ENCODE measurements at places on chromosomes 3 and 15.

DNA sequence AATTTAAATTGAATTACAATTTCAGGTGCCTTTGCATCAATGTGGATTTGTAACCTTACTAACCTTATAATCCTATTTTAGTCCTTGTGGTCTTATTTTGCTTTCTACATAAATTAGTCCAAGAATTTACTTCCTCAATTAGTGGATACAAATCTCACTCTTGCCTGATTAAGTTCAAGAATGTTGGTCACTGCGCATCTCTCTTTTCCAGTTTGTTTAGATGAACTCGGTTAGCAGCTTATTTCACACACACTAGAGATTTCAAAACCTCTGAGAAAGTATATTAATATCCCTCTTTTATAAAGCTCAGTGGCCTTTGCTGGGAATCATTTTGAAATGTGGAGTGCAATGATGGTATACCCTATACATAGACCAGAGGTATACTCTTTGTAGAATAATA, 243.4 kb downstream of the DTWD1 start:
- no peak for DNase-seq

- no peak for DNase-seq
These were observed 23.5 kb upstream of the RAD18 start for GRCh38 chr3:8986741-8987140.

GRCh38 chr15:90336705-90337141, 15.4 kb upstream of the ZNF774 start:
- no peak for DNase-seq

DNA sequence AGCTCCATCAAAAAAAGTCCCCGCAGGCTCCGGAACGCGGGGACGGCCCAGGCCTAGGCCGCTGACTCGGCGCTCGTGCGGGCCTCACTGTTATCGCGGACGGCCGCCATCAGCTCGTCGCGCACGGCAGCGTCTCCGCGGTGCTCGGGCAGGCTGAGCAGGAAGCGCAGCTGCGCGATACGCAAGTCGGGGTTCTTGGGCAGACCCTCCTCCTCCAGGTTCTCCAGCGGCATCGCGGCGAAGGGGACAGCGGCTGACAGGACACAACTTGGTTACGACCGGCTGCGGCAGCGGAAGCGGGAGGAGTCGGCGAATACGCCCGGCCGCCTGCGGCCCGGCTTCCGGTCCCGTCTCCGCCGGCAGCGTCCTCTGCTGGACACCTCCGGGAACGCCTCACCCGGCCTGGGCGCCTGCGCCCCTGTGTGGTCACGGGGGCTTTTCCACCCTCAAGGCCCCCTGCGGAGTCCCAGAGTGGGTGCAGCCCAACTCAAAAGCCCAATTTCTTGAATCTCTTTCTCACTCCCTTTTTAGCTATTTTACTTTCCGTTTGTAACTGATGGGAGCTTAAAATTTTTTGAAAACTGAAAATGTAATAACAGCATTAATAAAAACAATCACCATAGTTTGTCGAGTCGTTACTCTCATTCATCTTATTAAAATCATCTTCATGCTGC, at the start of gene PSMD6:
Gene PSMD6, minus strand, starts transcription at position 308 of the 674 bp plus-strand sequence. Its CDS starts 75 bp downstream, at position 233.
- peak; percentile 57 for DNase-seq

DNA sequence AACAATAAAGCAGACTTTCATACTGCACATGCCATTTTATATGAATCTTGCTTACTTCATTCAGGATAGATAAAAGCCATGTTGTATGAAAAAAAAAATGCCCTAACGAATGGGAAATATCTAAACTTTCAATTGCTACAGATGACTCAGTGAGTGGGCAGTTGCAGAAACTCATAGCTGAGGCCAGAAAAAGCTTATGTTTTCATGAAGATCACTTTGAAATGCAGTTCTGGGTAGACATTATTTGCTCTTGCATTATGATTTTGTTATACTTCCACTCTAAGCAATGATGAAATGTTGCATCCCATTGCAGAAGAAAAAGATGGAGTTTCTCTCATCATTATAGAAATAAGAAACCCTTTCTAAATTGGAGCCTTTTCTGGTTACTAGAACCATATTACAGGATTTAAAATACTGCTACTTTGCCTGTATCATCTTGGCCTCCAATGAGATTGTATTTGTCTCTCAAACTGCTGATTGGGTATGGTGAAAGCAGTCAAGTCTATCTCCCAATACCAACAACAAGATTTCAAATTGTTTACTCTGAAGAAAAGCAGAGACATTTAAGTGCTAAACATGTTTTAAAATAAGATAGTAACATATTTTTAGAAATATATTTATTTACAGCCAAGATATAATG, 17.0 kb downstream of the PEAK1 start:
- DNase-seq = peak; percentile 64

- DNase-seq = no peak
These were observed 90.6 kb downstream of the RSL24D1 start for GRCh38 chr15:55106155-55106554.

DNA sequence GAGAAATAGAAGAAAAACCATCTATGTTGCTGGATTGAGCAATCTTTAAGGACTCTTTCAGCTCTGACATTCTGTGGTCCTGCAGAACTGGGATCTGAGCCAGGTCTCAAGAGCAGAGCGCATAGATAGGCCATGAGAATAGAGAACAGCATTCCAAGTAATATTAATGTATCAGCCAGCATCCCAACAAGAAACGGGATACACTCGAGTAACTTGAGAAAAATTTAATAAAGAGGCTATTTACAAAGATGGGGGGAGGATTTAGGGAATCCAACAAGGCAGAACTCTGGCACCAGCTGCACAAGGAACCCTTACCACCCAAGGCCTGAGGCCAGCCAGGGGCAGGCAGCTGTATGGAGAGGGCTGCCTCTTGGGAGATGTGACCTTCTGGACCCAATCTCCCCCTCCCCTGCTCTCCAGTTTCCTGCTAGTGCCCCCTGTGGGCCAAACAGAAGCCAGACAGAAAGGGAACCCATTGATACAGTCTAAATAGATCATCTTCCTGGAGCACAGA, 8.2 kb downstream of the TMOD2 start:
- DNase-seq = peak; percentile 81

GRCh38 chr3:32082721-32083120, 23.7 kb upstream of the GPD1L start:
- DNase-seq = no peak

- no peak for DNase-seq
These were observed 388.4 kb downstream of the RSL24D1 start for GRCh38 chr15:54808321-54808720.

- no peak for DNase-seq
These were observed 212.5 kb downstream of the UBE3A start for GRCh38 chr15:25226360-25226759.

- no peak for DNase-seq
These were observed 110.5 kb upstream of the STT3B start for GRCh38 chr3:31422237-31422636.

GRCh38 chr15:44207643-44208042, 12.6 kb upstream of the FRMD5 start:
- DNase-seq = peak; percentile 57

DNA sequence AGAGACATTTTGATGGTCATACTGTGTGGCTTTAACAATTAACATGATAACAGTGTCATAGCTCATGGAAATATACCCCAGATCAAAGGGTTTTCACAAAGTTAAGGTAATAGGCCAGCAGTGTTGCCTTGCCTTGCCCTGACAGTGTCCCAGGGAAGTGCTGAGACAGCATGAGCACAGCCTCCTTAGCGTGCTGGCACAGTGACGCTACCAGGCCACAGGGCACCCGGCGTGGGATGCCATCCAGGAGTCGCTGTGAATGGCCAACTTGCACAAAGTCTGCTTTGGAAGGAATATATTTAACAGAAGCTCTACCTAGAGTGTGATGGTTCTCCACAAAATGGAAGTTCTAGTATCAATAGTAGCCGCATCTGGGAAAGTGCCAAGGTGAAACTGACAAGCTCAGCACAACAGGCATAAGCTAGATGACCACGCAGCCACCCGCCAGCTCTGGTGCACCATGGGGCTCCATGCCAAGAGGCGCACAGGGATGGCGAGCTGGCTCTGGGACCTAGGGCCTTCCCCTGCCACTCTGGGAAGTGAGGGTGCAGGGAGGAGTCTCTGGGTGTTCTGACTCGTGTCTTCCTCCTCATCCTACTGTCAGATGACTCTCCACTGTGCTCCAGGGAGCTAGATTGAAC, 86.2 kb downstream of the GABRB3 start:
- DNase-seq = no peak

DNA sequence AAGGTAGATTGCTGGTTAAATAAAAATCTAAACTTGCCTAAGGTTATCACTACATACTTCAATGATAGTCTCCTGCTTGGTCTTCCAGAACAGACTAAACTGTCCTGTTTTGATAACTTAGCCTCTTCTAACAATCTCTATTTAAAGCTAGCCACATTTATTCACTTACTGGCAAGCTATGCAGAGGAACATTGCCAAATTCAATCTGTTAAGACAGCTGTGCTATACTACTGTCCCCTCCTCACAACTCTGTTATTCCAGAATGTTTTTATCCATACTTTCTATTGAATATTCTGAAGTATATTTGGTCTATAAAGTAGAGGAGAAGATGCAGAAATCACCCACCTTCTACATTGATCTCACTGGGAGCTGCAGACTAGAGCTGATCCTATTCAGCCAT, 594.0 kb upstream of the CCDC54 start:
- DNase-seq = no peak

- DNase-seq = no peak
These were observed 134.7 kb downstream of the TMCC1 start for GRCh38 chr3:129758785-129759320.

DNA sequence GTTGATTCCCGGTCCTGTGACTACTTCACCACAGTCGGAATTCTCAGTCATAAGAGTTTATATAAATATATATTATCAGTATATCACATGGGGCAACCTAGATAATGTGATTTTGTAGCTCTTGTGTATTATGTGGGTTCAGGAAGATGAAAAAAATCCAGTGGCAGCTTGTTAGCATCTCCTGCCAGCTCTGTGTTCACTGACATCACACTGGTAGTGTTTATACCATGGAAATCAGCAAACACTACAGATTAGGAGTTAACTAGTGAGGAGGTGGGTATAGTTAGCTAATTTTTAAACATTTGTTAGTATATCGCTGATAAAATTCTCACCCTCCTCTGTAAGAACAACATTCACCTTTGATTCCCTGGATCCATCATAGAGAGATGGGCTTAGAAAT, 44.5 kb upstream of the KCNMB2 start:
- no peak for DNase-seq

DNA sequence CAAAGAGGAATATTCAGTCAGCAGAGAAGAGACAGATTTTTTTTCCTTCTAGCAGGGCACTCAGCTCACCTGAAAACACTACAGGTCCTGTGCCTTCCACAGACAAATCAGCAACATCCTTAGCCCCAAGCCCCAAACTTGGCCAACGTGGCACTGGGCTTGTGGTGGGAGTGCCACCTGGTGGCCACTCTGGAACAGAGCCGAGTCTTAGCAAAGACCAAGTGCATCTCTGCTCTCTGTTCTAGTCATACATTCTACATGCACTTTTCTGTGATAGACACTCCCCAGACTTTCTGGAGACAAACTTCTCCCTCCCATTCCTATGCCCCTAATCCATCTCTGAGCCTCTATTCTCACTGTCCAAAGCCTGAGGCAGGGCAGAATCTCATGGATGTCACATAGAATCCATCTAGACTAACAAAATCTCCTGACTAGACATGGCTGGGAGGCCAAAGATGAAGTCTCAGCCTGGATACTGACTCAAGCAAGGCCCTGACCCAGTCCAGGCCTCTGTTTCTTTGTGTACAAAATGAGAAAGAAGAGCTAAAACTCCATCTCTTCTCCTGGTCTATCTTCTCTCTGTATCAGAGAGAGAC, 5.1 kb upstream of the SEMA7A start:
- DNase-seq = peak; percentile 55
